ENCODE measurements at places on chromosomes 7 and 10. TPM values are rescaled to one million over a fixed set of nuclear protein-coding genes. Genes with fewer than 3 reads are reported as not detected.

Gene FAM237B
- not detected for polyA plus RNA-seq

- no peak for DNase-seq
These were observed 1.3 kb downstream of the POR start for GRCh38 chr7:75916259-75916658.

Gene ZNF239
- polyA plus RNA-seq: 8.8 TPM

GRCh38 chr10:93469454-93469853 lies 12.7 kb downstream of the MYOF start:
- no peak for DNase-seq

- DNase-seq: no peak
These were observed 127.1 kb downstream of the CREB5 start for GRCh38 chr7:28539289-28539981.

DNA sequence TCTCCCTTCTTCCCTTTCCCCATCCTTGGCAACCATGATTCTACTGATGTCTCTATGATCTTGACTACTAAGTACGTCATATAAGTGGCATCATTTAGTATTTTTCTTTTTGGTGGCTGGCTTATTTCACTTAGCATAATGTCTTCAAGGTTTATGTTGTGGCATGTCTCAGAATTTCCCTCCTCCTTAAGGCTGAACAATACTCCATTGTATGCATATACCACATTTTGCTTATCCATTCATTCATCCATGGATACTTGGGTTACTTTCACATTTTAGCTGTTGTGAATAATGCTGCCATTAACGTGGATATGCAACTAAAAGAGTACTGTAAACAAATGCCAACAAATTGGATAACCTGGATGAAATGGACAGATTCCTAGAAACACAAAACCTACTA lies 60.8 kb downstream of the BMPR1A start:
- no peak for DNase-seq

GRCh38 chr7:11193131-11193867 lies 219.6 kb downstream of the PHF14 start:
- no peak for DNase-seq

DNA sequence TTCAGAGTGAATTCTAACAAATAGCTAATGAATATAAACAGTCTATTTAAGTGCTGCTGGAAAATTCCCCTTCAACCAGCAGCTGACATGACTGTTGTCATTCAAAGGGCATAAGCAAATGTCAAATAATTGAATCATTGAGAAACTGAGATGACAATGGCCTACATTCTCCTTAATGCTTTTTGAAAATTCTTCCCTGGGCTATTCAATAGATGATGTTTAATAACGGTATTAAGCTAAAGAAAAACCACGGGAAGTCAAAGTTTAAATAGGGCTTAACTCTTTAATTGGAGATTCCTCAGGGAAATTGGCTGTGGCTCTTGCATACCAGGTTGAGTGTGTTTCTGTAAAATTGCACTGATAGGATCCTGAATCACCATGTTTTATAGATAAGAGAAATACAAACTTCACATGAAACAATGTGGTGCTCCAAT lies 77.0 kb downstream of the ARL4A start:
- no peak for DNase-seq

Gene FOXP2
- 10.3 TPM for polyA plus RNA-seq

Gene LAMB4
- 0.36 TPM for polyA plus RNA-seq

DNA sequence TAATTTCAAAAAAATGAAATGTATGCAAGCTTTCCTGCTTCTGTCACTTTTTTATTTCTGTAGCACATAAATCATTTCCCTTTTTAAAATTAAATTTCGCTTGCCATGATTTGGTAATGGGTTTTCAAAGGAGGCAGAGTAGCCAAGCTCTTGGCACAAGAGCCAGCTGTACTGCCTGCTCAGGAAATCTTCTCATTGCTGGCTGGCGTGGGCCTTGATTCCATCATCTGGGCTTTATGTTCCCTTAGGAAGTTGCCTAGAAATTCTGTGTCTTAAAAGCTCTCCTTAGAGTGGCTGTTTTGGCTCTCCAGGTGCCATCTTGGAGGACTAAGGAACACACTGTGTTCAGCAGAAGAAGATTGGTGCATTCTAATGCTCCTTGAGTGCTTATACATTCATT lies 107.4 kb downstream of the ARID5B start:
- DNase-seq: peak; percentile 30

GRCh38 chr10:69831231-69831855 lies 29.6 kb downstream of the COL13A1 start:
- no peak for DNase-seq

DNA sequence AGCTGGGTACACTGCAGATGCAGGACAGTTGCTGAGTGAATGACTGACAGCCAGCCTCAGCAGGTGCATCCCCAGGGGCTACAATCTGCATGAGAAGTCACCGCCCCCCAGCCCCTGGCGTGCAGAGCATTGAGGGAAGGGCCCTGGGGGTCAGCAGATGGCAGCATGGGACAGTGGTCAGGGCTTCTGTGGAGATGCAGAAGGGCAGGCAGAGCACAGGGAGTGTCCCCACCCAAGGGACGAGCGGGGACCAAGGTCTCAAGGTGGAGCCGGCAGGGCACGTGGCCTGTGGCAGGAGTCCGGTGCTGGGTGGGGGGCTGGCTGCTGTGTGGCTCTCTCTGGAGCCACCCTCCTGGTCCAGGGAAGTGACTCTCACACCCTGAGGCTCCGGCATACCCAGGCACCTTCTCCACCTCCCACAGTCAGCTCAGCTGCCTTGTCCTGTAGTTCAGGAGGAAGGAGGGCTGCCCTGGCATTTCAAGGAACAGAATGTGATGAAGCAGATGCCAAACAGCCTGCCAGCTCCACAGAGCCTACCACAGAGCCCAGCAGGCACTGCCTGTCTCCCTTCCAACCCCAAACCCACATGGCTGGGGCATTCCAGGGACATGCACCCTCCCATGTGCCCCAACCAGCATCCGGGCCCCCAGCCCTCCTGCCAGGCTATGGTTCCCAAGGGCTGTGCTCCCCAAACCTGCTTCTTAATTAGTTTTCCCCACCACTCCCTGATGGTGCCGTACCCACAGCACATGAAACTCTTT lies 114.5 kb downstream of the TMEM130 start:
- DNase-seq: no peak

- no peak for DNase-seq
These were observed 2.5 kb downstream of the DGKB start for GRCh38 chr7:14900051-14900450.

DNA sequence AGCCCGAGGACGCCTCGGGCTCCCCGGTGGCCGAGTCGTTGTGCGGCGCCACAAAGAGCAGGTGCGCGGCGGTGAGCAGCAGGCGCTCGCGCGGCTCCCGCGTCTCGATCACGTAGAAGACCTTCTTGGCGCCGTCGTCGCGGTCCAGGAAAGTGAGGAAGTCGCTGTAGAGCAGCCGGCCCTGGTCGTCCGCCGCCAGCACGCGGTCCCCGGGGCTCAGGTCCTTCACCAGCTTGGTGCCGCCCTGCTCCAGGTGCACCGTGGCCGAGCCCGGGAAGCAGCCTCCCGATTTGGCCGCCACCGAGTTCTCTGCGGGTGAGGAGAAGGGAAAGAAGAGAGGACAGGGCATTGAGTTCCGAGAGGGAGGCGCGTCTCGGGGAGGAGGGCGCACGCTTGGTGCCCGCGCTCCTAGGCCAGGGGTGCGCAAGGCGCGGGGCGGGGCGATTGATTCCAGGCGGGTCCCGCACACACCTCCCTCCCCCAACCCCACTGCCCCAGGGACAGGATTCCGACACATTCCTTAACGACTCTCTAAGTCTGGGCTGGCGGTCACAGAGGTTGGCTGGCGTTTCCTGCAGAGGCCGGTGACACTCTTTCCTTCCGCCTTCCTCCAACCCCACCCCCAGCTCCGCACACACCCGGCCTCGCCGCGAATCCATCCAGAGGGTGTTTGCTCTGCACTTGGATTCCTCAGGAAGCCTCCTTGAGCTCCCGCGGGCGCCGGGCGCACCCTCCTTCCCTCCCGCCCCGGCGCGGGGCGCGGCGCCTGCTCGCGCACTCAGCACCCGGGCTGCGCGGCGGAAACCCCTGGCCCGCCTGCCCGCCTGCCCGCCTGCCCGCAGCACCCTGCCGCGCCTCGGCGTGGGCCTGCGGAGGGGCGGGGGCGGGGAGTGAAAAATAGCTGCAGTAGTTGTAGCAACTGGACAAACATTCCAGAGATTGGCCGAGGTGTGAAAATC lies 8.6 kb downstream of the SHH start:
- DNase-seq: no peak

Gene PNPLA8
- polyA plus RNA-seq: 27.9 TPM

GRCh38 chr10:98361131-98362025 lies 53.6 kb downstream of the PYROXD2 start:
- DNase-seq: peak; percentile 49

Gene PON3
- polyA plus RNA-seq: 3.0 TPM

GRCh38 chr7:112421666-112422486 lies 28.4 kb upstream of the IFRD1 start:
- no peak for DNase-seq

DNA sequence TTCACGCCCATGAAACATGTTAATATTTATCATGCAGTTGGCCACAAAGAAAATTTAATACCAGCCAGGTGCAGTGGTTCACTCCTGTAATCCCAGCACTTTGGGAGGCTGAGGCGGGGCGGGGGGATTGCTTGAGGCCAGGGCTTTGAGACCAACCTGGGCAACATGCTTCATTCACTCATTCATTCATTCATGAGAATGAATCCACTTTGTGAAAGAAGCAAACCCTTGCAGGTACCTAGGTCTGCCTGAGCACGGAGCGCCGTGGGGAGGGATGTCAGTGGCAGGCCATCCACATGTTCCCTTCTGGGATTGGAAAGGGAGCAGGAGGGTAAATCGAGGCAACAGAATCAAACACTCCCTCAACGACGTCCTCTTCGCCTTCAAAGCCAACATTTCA lies 4.7 kb downstream of the ANXA11 start:
- DNase-seq: no peak

DNA sequence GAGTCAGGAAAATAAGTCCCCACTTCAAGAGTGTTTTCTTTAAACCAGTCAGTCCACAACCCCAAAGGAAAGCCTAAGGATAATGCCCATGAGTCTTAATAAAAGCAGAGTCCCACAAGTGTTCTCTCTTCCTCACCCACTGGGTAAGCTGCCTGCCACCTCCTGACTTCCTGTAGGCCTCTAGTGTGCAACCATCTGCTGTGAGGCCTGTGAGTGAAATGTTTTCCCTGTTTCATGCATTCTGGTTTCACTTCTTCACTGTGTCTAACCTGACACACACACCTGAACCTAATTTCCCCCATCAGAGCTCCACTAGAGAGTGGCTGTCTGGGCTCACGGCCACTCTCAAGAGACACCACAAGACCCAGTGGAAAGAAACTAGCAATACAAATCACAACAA lies 38.9 kb upstream of the GDF10 start:
- DNase-seq: no peak

GRCh38 chr10:77849039-77849664 lies 77.4 kb downstream of the DLG5 start:
- no peak for DNase-seq

- DNase-seq: no peak
These were observed 60.9 kb downstream of the BAMBI start for GRCh38 chr10:28738200-28738599.

DNA sequence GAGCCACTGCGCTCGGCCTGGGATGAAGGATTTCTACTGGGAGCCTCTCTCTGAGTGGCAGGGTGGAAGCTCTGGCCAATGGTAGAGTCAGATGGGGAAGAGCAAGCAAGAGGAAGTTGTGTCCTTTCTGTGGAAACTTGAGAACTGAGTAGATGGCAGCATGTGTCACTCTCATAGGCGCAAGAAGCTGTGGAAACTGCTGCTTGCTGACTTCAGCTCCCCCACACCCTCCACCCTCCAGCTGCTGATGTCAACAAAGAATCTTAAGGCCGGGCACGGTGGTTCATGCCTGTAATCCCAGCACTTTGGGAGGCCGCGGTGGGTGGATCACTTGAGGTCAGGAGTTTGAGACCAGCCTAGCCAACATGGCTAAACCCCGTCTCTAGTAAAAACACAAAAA lies 39.8 kb upstream of the SRGN start:
- DNase-seq: no peak

DNA sequence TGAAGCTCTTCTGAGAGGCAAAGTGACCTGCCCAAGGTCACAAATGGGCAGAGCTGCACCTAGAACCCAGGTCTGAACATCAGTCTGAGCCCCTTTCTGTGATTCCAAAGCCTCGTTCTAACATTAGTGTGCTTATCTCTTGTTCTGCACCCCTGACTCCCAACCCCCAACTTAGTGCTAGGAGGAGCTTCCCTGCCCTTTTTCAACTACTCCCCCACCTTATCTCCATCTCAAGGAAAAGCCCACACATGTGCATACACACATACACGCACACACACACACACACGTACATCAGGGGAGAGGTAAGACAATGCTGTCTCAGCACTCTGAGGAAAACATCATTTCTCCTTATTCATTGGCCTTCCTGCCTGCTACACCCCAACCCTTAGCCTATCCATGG lies 8.3 kb downstream of the PRRT4 start:
- DNase-seq: no peak

- DNase-seq: no peak
These were observed 24.0 kb downstream of the NPC1L1 start for GRCh38 chr7:44517175-44517574.

Gene NODAL
- 0.46 TPM for polyA plus RNA-seq

DNA sequence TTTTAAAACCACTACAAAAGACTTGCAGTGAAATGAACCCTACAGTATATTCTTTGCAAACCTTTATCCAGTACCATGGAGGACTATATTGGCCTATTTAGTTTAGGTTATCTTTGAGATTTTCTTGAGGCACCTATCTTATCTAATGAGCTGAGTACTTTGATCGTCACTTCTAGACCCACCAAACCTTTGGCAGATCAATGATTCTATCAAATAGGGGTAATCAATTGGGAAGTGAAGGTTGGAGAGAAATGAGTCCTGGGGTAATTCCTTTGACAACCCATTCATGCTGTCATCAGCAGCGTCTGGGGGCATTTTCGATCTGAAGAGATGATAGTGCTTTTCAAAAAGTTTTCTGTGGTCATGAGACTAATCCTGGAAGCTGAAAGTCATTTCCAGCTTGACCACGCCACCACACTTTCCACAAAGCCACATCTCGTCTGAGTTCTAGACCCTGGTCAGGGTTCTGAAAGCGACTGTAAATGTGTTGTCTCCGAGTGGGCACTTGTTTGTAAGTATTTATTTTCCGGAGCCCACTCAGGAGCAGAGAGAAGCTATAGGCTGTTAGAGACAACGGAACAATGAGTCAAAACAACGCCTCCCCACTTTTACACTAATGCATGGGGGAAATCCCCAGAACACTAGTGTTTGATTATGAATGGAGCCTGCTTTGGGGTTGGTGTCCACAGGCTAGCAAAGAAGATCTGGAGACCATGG lies 4.8 kb downstream of the EGR2 start:
- no peak for DNase-seq

- DNase-seq: no peak
These were observed 88.0 kb downstream of the SNX10 start for GRCh38 chr7:26379711-26380110.

Gene FMC1
- polyA plus RNA-seq: 12.0 TPM

DNA sequence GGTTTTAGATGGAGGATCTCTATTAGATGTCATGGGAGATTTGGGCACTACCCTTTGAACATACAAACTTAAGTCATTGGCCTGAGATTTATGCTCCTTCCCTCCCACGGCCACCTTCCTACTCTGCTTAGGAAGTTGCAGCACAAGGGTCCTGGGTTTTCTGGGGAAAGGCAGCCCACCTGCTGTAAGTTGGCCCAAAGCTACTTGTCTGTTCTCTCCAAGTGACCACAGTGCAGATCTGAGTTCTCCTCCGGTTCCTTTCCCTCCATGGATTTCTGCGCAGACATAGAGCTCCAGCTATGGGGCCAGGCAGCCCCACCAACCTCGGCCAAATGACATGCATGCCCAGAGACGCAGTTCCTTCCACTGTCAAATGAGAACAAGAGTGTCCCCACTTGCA lies 12.8 kb upstream of the C10orf53 start:
- no peak for DNase-seq
